ENCODE measurements at places on chromosomes 3 and 15.

GRCh38 chr3:33032938-33033337 is 64.0 kb downstream of the GLB1 start:
- DNase-seq = no peak

DNA sequence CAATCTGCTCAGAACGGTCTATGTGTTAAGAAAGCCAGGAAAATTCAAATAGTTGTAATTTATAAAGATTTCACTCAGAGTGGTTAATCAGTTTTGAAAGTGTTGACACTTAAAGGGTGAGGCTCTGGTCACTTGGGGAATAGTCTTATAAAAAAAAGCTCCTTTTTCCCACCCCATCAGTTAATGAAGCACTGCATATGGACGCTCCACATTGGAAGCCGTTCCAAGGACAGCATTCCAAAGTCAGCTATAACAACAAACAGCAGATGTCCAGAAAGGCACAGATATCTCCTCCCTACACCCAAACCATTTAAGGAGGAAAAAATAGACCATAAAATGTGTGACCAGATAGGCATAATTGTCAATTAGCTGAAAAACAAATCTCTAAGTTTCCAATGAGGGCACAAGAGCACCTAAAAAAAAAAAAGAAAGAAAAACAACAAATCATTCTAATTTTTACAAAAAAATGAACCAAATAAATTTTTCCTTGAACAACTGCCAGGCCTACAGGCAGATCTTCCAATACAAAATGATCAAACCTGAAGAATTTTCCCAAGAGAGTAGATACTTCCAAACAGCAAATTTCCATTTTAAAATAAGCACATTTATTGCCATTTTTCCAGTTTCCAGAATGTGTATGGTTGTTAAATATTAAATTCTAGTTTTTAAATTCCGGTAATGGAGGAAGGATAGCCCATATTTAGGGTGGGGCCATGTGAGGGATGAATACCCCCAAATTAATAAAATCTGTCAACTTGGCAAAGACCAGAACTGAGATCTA is 198.3 kb downstream of the ERC2 start:
- no peak for DNase-seq

DNA sequence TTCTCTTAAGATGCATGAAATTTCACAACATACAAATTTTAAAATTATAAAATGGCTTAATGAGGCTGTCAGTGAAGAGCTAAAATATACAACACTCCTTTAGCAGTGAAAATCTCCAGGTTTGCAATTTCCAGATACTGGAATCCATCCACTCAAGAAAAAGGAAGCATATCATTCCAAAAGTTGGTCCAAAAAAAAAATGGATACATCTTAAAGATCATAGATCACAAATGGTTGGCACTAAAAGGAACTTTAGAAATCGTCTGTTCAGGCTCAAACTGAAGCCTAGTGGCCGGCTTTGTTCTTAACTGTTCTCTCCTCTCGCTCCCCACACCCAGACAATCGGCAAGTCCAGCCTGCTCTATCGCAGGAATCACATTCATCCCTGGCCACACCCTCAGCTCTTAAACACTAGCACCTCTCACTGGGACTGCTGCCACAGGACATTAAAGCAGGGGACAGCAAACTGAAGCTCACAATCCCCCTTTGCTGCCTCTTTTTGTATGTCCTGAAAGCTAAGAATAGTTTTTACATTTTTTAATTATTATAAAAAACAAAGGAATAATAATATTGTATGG is 130.3 kb upstream of the CDIN1 start:
- no peak for DNase-seq

DNA sequence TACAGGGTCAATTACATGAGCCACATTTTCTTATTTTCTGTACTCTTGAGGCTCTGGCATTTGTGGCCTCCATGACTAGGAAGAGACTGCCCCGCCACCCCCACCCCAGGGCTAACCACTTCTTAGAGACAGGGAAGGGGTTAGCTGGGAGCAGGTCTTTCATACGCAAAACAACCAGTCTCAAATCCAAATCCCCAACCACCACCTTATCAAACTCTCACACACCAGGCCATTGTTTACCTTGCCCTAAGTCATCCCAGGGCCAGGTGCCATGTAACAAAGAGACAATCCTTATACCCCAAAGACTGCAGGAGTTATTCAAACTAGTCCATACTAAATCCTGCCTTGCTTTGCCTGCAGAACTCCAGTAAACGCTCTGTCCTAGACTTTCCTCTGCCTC is 77.8 kb downstream of the B3GNT5 start:
- DNase-seq = no peak

DNA sequence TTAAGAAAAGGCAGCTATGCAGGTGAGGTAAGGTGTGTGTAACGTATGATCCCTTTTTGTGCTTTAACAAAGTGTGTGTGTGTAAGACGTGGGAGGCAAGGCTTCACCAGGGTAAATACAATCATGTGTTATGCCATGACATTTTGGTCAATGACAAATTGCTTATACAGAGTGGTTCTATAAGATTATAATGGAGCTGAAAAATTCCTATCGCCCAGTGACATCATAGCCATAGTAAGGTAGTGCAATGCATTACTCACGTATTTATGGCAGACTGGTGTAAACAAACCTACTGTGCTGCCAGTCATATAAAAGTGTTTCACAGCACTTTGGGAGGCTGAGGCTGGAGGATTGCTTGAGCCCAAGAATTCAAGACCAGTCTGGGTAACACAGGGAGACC is 60.2 kb upstream of the LCTL start:
- no peak for DNase-seq

DNA sequence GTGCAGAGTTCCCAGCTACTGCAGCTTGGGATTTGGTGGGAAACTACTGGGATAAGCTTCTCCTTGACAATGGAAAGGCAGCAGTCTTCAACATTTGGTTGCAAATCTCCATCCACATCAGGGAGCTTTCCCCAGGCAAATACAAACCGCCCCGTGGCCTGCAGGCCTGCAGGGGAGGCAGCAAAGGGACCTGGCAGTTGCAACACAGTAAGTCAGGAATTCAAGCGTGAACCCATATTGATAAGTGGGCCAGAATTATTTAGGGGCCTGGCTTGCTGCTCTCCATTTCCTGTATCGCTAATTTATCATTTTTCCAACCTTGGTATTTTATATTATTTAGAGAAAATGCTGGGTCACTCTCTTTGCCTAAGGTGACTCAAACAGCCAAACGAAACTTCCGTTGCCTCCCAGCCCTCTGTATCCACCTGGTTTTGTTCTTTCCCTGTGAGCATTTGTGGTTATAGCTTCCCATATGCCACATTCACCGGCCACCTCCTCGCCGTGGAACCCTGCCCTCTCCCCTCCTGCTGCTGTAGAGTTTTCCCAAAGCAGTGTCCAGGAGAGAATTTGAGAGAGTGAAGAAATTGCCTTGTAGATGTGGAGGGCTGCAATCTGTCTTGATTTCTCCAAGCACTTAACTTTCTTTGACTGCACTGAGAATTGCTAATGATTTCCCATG is 34.8 kb downstream of the B3GALNT1 start:
- no peak for DNase-seq

DNA sequence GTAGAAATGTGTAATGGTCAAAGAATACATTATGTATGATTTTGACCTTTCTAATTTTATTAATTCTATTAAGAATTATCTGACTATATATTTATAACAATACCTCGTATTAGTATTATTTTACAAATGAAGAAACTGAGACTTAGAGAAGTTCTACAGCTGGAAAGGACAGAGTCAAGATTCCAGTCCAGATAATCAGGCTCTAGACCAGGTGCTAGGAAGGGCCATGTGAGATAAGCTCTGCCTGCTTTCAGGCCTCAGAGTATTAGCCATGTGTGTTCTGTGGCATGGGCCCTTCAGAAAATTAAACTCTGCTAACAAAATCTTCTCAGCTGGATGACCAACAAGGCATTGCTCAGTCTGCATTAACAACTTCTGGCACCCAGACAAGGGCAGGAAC is 87.5 kb downstream of the CD200R1L start:
- DNase-seq = no peak

GRCh38 chr15:90774731-90775514 is 57.8 kb downstream of the BLM start:
- no peak for DNase-seq

DNA sequence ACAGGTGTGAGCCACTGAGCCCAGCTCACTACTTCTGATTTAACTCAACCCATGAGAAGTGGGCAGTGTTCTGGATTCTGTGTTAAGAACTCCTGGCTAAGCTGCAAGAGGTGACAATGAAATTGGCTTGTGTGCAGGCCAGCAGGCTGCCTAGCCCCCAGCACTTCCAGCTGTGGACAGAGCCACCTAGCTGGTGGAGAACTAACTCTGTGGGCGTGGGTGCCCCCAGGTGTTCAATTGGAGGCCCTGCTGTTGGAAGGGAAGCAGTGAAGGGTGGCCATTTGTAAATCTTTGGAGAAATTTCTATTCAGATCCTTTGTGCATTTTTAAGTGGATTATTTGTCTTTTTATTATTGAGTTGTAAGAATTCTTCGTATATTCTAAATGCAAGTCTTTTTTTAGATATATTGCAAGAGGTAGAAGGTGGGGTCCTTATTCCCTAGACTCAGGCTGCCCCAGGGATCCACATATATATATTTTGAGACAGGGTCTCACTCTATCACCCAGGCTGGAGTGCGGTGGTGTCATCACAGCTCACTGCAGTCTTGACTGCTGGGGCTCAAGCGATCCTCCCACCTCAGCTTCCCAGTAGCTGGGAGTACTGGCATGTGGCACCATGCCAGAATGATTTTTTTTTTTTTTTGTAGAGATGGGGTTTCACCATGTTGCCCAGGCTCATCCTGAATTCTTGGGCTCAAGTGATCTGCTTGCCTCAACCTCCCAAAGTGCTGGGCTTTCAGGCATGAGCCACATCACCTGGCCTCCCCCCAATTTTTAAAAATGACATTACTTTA is 7.2 kb upstream of the SCAMP5 start:
- peak; percentile 66 for DNase-seq

DNA sequence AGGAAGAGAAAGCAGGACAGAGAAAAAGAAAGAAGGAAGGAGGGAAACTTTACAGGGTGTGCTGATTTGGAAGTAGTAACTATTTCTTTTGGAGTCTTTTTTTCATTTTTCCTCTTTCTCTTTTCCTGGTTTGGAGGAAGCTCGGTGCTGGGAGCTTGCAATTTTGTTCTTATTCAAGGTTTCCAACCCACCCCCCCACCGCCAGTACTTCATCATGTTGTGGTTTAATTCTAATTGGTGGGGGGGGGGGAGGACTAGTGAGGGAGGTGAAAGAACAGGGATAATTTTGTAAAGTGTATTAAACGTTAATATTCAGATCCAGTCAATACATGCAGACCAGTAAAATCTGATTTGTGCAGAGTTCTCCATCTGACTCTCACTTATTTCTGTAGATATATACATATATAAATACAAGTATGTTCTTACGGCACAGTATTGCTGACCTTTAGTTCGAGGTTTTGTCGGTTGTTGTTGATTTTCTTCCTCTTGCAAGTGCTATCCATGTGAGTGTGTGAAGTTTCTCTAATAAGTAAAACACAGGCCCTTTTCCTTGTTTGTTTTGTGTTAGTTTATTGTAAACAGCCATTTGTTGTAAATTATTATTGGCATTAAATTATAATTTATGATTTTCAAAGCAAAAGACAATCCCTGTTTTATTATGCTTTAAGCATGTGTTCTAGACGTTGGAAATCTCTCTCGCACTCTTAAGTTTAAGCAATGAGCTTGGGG is 9.3 kb downstream of the NR2F2 start:
- no peak for DNase-seq

GRCh38 chr15:39031596-39031995 is 467.0 kb upstream of the RASGRP1 start:
- no peak for DNase-seq

- peak; percentile 68 for DNase-seq
Observed at GRCh38 chr15:47987908-47988532, 132.8 kb upstream of the SLC24A5 start.

DNA sequence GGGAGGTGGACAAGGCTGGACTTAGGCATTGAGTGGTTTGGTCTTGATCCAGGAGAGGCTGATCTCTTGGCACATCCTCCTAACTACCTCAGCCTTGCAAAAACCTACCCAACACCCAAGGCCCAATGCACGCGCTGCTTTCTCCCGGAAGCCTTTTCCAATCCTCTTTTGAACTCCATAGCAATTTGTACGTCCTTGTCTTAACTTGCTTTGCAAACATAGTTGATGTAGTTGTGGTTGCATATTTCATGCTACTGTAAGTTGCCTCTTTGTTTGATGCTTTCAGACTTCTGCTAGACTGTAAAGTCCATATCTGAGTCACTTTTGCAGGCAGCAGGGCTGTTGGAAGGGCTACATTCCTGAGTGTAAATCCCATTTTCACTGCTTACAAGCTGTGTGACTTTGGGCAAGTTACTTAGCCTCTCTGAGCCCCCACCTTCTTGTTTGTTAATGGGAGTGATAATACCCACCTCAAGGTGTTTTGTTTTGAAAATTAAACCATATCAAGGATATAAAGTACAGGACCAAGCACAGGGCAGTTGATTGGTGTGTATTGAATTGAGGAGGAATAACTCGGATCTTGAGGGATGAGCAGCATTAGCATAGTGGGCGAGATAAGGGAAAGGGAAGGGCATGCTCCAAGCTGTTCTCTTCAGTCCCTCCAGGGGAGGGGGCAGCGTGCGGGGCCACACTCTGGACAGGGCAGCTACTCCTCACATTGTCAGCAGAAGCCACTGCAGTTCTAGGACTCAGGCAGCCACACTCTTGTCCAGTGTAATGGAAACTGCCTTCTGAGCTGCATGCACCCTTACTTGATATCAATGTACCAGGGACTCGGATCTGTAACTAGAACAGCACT is 28.8 kb downstream of the SIAH2 start:
- DNase-seq = no peak

DNA sequence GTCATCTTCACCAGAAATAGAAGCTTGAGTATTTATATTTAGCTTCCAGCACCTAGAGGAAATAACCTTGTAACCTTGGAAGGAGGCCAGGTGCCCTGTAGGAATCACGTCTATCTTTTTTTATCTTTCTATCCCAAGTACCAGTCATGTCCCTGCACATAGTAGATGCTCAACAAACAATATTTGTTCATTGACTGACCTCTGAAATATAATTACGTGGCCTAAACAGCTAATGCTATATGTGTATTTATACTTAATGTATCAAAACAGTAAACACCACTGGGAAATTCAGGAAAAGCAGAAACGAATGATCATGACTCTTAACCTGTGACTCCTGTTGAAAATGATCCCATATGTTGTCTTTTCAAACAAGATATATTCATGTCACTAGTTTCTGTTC is 97.9 kb upstream of the ADAMTSL3 start:
- DNase-seq = no peak

- peak; percentile 79 for DNase-seq
Observed at GRCh38 chr3:177051411-177051810, 145.9 kb downstream of the TBL1XR1 start.

DNA sequence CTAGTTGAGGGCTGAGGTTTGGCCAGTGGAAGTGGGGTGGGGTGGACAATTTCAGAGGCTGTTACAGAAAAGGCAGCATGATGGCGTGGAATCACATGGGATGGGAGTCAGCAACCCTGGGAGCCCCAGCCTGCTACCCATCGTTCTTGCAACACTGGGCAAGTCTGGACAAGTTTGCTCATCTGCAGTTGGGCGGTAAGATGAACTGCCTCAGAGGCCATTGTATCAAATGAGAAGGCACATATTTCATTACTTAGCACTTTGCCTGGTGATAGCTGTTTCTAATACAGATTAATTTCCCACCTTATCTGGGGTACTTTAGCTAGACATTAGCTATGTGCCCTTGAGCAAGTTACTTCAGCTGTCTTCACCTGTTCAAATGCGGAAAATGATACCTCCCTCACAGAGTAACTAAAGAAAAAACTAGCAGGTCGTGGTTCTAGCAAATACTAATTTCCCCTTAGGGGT is 248.9 kb downstream of the THSD4 start:
- no peak for DNase-seq

GRCh38 chr15:81088470-81089013 is 45.5 kb upstream of the CFAP161 start:
- no peak for DNase-seq

GRCh38 chr3:160346511-160346910 is 52.5 kb downstream of the IFT80 start:
- no peak for DNase-seq

Data from NAMALWA (cell line).